Chondrocyte (in vitro differentiated cells): ENCODE measurements at places on chromosomes 4 and X. TPM values are rescaled to one million over a fixed set of nuclear protein-coding genes. Genes with fewer than 3 reads are reported as not detected.

The UTP14A gene
- 13.9 to 17.0 TPM (median 14.2 TPM) in 3 replicates for total RNA-seq

The HPGDS gene
- total RNA-seq: not detected in 3 replicates

The ADH7 gene
- total RNA-seq: not detected in 3 replicates

The SCD5 gene
- total RNA-seq: 20.6 to 25.9 TPM (median 22.6 TPM) in 3 replicates

The CXCL11 gene
- total RNA-seq: not detected in 3 replicates

The CENPE gene
- total RNA-seq: 4.3 to 10.6 TPM (median 8.2 TPM) in 3 replicates
